Amygdala (tissue), 56 donors: ENCODE measurements at places on chromosomes 12 and 14.

GRCh38 chr12:6341417-6342139, at the start of gene TNFRSF1A:
Gene TNFRSF1A, minus strand, starts transcription at chr12:6342076. Its CDS starts 262 bp downstream, at chr12:6341814.
- DNase-seq: no peak

- DNase-seq: no peak
Observed at GRCh38 chr12:32455607-32456071, 56.3 kb downstream of the FGD4 start.

GRCh38 chr14:104086661-104087461, 1.4 kb downstream of the ASPG start:
- no peak for DNase-seq

- DNase-seq: no peak
Observed at GRCh38 chr14:54651649-54652048, 84.7 kb downstream of the SAMD4A start.

- no peak for DNase-seq
Observed at GRCh38 chr12:97169889-97170567, 263.0 kb downstream of the NEDD1 start.

- no peak for DNase-seq
Observed at GRCh38 chr14:92750994-92751400, 2.6 kb upstream of the LGMN start.

- DNase-seq: no peak
Observed at GRCh38 chr12:7352661-7353060, 48.8 kb downstream of the ACSM4 start.

DNA sequence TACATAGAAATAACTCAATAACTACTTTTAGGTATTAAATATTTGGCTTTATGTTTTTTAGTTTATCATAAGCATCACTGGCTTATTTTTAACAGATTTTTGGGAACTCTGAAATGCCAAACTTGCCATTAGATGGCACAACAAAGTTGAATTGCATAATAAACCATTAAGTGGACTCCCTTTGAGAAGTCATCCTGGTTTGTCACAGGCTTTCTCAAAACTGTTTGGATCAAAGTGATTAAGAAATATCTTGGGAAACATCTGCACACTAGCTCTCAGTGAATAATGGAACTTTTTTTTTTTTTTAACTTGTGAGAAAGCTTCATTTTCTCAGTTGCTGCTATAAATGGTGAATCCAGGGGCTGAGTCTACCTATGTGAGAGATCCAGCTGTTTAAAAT, 4.3 kb downstream of the SLC16A7 start:
- no peak for DNase-seq
